Regular cardiac myocyte (primary cell): ENCODE measurements at places on chromosomes 13 and 19. TPM values are rescaled to one million over a fixed set of nuclear protein-coding genes. Genes with fewer than 3 reads are reported as not detected.

The ANGPTL8 gene
- total RNA-seq = not detected in 2 replicates

The GRIN2D gene
- total RNA-seq = 0.28 and 0.38 TPM in 2 replicates

The NLRP4 gene
- not detected in 2 replicates for total RNA-seq

The PRSS57 gene
- total RNA-seq = not detected in 2 replicates

The TMEM150B gene
- not detected in 2 replicates for total RNA-seq

The KIRREL2 gene
- 0.28 TPM in 1 of 2 replicates, not detected in the other for total RNA-seq

The RHPN2 gene
- 4.0 and 4.5 TPM in 2 replicates for total RNA-seq

The CGB8 gene
- total RNA-seq = not detected in 2 replicates

The OR7C1 gene
- total RNA-seq = not detected in 2 replicates

The INSR gene
- total RNA-seq = 13.2 and 40.0 TPM in 2 replicates
